ENCODE measurements at places on chromosomes 2 and 18.

- H3K27me3 ChIP-seq, result no peaks in the 10 kb centered on the region
- DNase-seq, result no peak
- H3K36me3 ChIP-seq, result no peaks in the 10 kb centered on the region
- H3K4me3 ChIP-seq, result no peak overlapping the region
- peak overlapping the region; percentile 14 for H3K27ac ChIP-seq
These were observed 11.6 kb downstream of the BMPR2 start for GRCh38 chr2:202387608-202388342.

DNA sequence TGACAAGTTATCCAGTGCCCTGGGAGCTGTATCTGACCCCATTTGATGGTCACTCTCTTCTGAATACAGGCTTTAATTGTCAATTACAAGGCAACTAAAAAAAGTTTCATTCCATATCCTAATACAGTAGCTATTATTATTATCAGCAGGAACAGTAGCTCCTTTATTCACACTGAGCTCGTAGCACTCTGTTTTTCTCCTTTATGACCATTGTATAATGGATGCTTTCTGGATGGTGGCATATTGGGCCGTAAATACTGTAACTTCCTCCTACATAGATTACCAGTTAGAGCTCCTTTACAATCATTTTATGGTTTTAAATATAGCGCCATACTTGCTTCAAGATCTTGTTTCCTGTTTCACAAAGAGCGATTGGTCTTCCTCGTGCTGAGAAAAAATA is 1040.3 kb downstream of the TSN start:
- H3K4me3 ChIP-seq, result no peak overlapping the region
- H3K4me1 ChIP-seq, result no peaks in the 10 kb centered on the region
- no peak for DNase-seq
- no peak overlapping the region for H3K27ac ChIP-seq
- H3K27me3 ChIP-seq, result no peaks in the 10 kb centered on the region

- H3K4me3 ChIP-seq, result no peak overlapping the region
- no peak for DNase-seq
- no peaks in the 10 kb centered on the region for H3K4me1 ChIP-seq
- H3K27ac ChIP-seq, result no peak overlapping the region
- H3K27me3 ChIP-seq, result peaks cover 7% of the 10 kb centered on the region
These were observed 78.3 kb downstream of the SKA1 start for GRCh38 chr18:50453014-50453680.

DNA sequence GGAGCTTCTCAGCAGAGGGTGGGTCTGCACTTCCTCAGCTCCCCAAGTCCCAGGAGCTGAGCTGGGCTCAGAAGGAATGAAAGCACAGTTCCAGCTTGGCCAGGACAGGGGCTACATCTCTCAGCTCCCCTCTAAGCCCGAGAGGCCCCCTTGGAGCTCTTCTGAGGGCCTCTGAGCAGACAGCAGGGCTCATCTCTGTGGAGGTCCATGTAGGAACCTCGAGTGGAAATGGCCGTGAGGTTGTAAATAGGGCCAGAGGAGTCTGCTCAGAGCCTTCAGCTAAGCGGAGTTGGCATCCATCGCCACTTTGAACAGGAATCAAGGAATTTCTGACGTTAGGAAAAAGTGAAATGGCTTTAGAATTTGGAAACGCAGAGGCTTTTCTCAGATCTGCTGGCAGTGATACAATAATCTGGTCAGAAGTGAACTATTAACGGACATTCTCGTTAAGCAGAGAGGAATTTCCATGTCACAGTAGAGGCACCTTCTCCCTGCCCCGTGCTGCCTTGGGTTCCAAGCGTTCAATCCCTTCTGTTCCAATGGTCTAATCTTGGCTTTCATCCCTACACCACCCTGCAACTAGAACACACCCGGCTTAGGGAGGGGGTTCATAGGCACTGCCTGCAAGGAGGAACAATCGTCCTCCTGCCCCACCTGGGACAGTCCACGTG is 213.9 kb downstream of the NDUFA10 start:
- H3K36me3 ChIP-seq, result no peaks in the 10 kb centered on the region
- peaks cover 2% of the 10 kb centered on the region for H3K4me1 ChIP-seq
- H3K27me3 ChIP-seq, result no peaks in the 10 kb centered on the region
- H3K27ac ChIP-seq, result no peak overlapping the region
- H3K4me3 ChIP-seq, result no peak overlapping the region

DNA sequence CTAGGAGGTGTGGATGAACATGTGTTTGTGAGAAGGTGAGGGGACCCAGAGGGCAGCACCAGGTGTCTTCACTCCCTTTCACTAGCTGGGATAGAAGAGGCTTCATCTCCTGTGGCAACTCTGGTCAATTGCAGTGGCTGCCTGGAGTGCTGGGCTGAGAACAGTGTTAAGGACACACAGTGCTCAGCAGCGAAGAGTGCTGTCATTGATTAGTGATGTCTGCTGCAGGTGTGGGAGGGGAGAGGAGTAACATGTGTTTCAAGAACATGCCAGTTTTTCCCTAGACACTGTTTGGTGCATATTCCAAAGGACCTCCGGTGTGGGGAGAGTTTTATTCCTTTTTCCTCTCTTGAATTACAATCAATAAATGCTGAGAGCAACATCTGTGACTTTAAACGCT is 95.9 kb upstream of the CXCR4 start:
- peaks cover 4% of the 10 kb centered on the region for H3K36me3 ChIP-seq
- no peaks in the 10 kb centered on the region for H3K27me3 ChIP-seq
- H3K4me1 ChIP-seq, result peaks cover 87% of the 10 kb centered on the region
- DNase-seq, result no peak
- H3K4me3 ChIP-seq, result no peak overlapping the region
- H3K27ac ChIP-seq, result peak overlapping the region; percentile 83

- H3K4me3 ChIP-seq, result no peak overlapping the region
- no peak for DNase-seq
- no peaks in the 10 kb centered on the region for H3K36me3 ChIP-seq
- no peaks in the 10 kb centered on the region for H3K4me1 ChIP-seq
These were observed 22.0 kb upstream of the DAPL1 start for GRCh38 chr2:158773121-158773520.

DNA sequence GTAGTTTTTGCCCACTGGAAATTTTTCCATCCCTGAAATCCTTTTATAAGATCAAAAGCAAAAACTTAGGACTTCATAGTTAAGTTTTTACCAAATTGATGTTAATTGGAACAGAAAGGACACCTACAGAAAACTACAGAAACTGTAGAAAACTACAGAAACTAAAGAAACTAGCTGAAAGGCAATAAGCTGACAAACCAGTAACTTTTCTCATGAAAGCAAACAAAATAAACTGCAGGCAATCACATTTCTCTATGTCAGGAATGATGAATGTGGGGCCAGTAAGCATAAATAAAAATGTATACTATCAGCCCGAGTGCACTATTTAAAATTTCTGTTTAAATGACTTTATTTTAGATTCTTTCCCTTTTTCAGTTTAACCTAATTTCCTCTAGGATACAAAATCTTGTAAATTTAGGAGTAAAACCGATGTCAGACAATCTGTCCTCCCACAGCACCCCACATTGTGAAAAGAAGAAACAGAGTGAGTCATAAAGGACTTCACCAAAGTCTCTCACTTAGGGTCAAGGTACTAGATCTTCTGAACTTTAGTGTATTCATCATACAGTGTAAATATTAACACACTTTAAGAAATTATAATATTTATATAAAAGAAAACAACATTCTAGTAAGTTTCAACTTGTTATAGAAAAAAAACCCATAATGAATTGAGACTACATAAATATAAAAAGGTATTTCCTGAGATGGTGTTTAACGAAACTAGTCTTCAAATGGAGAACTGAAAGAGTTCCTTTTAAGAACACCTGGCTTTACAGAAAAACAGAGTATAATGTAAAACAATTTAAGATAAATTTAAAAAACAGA is 46.6 kb downstream of the USP40 start:
- no peaks in the 10 kb centered on the region for H3K27me3 ChIP-seq
- H3K4me3 ChIP-seq, result no peak overlapping the region
- H3K36me3 ChIP-seq, result peaks cover 25% of the 10 kb centered on the region
- H3K27ac ChIP-seq, result peak overlapping the region; percentile 51
- no peak for DNase-seq

DNA sequence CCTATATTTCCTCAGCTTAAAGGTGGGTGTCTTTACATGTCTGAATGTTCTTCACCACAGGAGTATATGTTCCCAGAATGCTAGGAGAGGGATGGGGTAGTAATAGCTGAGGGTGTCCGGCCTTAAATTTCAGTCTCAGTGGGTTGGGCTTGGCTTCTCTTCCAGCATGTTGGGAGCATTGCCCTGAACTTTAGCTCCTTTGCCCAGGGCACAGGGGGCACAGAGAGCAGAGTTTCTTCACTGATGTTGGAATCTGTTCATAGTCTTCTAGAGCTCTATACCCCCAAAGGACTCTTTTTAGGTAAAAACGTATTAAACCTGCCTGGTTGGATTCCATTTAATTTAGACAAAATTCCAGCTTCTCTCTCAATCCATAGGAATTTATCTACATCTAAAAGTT is 154.4 kb upstream of the GCFC2 start:
- no peaks in the 10 kb centered on the region for H3K27me3 ChIP-seq
- no peak overlapping the region for H3K4me3 ChIP-seq
- H3K27ac ChIP-seq, result no peak overlapping the region
- DNase-seq, result no peak

- no peak overlapping the region for H3K27ac ChIP-seq
- no peaks in the 10 kb centered on the region for H3K27me3 ChIP-seq
- peaks cover 11% of the 10 kb centered on the region for H3K4me1 ChIP-seq
- H3K4me3 ChIP-seq, result no peak overlapping the region
These were observed 143.6 kb downstream of the RTP5 start for GRCh38 chr2:242012956-242013764.

- H3K4me1 ChIP-seq, result no peaks in the 10 kb centered on the region
- no peaks in the 10 kb centered on the region for H3K36me3 ChIP-seq
- H3K27me3 ChIP-seq, result no peaks in the 10 kb centered on the region
These were observed 35.1 kb upstream of the MAPRE2 start for GRCh38 chr18:35005963-35006577.

GRCh38 chr18:13243363-13243762 is 24.8 kb downstream of the LDLRAD4 start:
- DNase-seq, result no peak
- H3K27me3 ChIP-seq, result no peaks in the 10 kb centered on the region
- H3K36me3 ChIP-seq, result no peaks in the 10 kb centered on the region
- H3K4me3 ChIP-seq, result no peak overlapping the region
- H3K27ac ChIP-seq, result no peak overlapping the region

DNA sequence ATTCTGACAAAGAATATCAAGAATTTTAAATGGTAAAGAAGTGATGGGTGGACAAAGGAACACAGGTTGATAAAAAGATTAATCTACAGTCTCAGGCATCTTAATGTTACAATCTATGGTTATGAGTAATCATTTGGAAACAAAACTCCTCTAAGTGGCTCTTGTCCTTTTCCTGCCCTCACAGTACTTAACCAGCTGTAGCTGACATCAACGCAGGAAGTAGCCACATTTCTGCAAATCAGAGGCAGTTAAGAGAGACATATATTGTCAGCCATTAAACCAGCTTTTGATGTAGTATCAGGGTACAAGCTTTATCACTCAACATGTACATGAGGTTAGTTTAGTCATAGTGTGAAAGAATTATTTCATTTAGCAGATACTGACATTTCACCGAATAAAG is 244.6 kb downstream of the NR4A2 start:
- H3K27ac ChIP-seq, result no peak overlapping the region
- H3K27me3 ChIP-seq, result no peaks in the 10 kb centered on the region
- DNase-seq, result no peak
- H3K36me3 ChIP-seq, result no peaks in the 10 kb centered on the region

- no peak overlapping the region for H3K4me3 ChIP-seq
- no peak for DNase-seq
- peaks cover 17% of the 10 kb centered on the region for H3K27me3 ChIP-seq
- no peak overlapping the region for H3K27ac ChIP-seq
These were observed 53.2 kb upstream of the MAPRE3 start for GRCh38 chr2:26917135-26917836.

- no peak overlapping the region for H3K4me3 ChIP-seq
- H3K36me3 ChIP-seq, result no peaks in the 10 kb centered on the region
- no peak for DNase-seq
- no peaks in the 10 kb centered on the region for H3K27me3 ChIP-seq
- no peaks in the 10 kb centered on the region for H3K4me1 ChIP-seq
These were observed 309.6 kb downstream of the LRRTM1 start for GRCh38 chr2:79994965-79995364.

DNA sequence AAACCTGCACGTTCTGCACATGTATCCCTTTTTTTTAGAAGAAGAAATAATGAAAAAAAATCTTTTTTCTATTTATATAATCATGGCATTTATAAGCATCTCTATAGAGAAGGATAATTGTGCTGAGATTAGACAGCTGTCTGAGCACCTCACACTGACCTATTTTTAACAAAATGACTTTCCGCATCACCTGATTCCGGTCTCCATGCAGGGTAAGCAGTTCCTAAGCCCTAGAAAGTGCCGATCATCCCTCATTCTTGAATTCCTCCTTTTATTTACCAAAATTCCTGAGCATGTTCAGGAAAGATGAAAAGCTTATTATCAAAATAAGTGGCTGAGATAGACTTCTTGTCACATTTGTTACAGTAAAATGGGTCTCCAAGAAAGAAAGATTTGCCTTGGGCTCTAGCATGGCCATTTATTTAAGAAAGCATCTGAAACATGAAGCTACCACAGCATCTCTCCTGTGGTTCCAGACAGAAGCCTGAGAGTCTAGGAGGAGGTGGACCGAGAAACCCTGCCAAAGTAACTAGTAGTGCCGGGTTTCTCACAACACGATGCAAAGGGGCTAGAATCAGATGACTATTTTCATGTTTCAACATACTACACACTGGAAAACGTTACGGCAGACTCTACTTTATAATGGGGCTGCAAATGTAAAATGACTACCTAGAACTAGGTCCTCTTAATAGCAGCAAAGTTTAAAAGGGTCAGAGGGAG is 670 bp downstream of the GKN1 start:
- no peak overlapping the region for H3K27ac ChIP-seq
- H3K4me1 ChIP-seq, result no peaks in the 10 kb centered on the region
